Lung (tissue), 17 donors: ENCODE measurements at places on chromosomes 1 and 21. TPM values are rescaled to one million over a fixed set of nuclear protein-coding genes. Genes with fewer than 3 reads are reported as not detected.
A peak's percentile ranks its signal among the peaks of the same experiment; 100 is the strongest.

DNA sequence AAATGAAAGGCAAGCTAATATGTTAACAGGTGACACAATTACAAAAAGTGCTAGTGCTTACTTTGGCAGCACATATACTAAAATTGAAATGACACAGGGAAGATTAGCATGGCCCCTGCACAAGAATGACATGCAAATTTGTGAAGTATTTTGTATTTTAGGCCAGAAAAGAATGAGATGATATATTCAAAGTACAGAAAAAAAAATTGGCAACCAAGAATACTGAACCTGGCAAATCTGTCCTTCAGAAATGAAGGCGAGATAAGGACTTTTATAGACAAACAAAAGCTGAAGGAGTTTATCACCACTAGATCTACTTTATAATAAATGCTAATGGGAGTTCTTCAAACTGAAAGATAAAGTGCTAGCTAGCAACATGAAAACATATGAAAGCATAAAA is 350.0 kb upstream of the POU3F1 start:
- no peaks in the 10 kb centered on the region for H3K36me3 ChIP-seq
- H3K4me3 ChIP-seq = no peak overlapping the region
- H3K4me1 ChIP-seq = no peaks in the 10 kb centered on the region
- no peak for DNase-seq

- no peaks in the 10 kb centered on the region for H3K27me3 ChIP-seq
- no peak overlapping the region for H3K4me3 ChIP-seq
- DNase-seq = peak; percentile 77
- H3K27ac ChIP-seq = no peak overlapping the region
- H3K4me1 ChIP-seq = peaks cover 7% of the 10 kb centered on the region
Observed at GRCh38 chr1:178262120-178262500, 168.2 kb downstream of the RASAL2 start.

- peak; percentile 87 for DNase-seq
- H3K36me3 ChIP-seq = no peaks in the 10 kb centered on the region
- H3K4me3 ChIP-seq = no peak overlapping the region
- peaks cover 3% of the 10 kb centered on the region for H3K4me1 ChIP-seq
- no peaks in the 10 kb centered on the region for H3K27me3 ChIP-seq
Observed at GRCh38 chr1:64042331-64043100, 160.9 kb upstream of the UBE2U start.

DNA sequence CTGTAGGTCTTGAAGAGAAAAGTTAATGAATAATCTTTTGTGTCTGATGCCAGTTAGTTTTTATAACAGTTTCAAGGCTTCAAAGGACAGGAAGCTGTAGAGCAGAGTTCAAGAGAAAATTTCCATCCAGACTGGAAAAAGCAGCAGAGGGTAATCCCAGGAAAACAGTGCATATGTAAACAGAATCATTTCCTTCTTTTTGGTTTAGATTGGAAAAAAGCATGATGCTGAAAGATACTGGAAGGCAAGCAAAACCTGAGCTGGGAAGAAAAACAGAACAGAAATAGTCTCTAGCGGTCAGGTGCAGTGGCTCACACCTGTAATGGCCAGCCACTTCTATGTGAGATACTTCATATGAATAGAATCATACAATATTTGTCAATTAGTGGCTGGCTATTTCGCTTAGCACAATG is 71.9 kb downstream of the ZSWIM5 start:
- H3K27ac ChIP-seq = no peak overlapping the region
- no peaks in the 10 kb centered on the region for H3K4me1 ChIP-seq
- H3K27me3 ChIP-seq = no peaks in the 10 kb centered on the region

COL24A1 gene
- total RNA-seq = 0.92 TPM
